Stimulated activated CD4-positive, alpha-beta T cell treated with anti-CD3 and anti-CD28 coated beads, Interleukin-15, amount 100 ng/mL, for 1 hour (primary cell): ENCODE measurements at places on chromosomes 3 and 15.

- DNase-seq = no peak
These were observed 498.6 kb downstream of the NAALADL2 start for GRCh38 chr3:175357758-175358157.

DNA sequence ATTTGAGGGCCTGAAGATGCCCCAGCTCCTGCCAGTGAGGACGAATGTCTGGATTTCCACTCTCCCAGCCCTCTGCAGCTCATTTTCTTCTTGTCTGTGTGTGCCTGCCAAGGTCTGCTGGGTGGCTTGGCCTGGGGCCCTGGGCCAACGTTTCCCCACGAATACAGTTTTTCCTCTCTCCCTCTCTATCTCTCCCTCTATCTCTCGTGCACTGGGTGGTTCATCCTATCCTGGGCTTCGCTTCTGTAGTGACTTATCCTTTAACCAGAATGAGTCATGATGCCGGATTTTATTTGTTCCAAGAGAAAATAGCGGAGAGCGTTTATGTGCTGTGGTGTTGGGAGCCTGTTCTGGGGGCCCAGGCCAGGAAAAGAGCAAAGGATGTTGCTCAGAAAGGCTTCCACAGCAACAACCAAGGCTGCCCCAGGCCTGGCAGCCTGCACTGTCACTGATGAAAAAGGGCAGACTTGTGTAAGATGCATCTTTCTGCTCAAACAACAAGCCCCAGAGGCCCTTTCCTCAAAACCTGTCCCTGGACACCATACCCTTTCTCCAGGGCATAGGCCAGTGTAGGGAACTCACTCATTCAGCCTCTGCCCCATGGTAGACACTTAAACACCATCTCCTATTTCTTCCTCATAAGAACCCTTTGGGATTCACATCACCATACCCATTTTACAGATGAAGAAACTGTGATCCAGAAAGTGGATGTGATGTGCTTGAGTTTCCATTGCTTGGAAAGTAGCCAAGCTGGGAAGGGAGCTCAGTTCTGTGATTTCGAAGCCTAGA, 47.3 kb downstream of the ITGA11 start:
- no peak for DNase-seq

DNA sequence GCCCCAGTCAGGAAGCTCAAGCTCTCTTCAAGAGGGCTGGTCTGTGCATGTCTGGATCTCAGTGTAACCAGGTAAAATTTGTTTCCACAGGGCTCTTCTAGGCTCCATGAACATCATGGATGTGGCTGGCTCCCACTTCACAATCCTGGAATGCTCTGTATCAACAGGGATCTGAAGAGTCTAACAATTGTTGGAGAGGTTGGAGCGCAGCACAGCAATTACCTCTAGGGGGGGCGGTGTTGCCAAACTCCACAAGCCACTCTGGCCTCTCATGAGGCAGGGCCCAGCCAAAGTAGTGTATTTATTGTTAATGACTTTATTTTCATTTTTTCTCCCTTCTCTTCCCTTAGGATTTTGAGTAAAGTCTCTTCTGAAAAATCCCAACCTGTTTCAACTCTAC, 6.1 kb upstream of the EIF2B5 start:
- DNase-seq = no peak

- DNase-seq = no peak
These were observed 397.7 kb upstream of the LMCD1 start for GRCh38 chr3:8103954-8104353.

GRCh38 chr15:35019404-35020327, 31.6 kb upstream of the ZNF770 start:
- no peak for DNase-seq

GRCh38 chr3:39180183-39180545, 12.2 kb downstream of the XIRP1 start:
- DNase-seq = no peak

DNA sequence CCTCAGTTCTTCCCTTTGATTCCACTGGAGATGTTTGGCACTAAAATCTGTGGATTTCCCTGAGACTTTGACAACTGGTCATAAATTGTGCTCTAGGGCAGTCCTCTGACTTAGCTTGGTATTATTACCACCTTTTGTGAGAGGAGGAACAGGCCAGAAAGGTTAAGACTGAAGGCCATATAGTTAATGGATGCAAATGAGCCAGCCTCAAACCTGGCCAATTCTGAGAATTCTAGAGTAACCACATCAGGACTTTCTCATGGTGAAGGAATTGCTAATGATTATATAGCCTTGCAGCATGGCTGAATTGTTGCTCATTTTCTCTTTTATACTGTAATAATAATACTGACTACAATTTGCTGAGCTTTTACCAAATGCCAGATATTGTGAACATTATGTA, 162.5 kb downstream of the CADPS start:
- DNase-seq = no peak

DNA sequence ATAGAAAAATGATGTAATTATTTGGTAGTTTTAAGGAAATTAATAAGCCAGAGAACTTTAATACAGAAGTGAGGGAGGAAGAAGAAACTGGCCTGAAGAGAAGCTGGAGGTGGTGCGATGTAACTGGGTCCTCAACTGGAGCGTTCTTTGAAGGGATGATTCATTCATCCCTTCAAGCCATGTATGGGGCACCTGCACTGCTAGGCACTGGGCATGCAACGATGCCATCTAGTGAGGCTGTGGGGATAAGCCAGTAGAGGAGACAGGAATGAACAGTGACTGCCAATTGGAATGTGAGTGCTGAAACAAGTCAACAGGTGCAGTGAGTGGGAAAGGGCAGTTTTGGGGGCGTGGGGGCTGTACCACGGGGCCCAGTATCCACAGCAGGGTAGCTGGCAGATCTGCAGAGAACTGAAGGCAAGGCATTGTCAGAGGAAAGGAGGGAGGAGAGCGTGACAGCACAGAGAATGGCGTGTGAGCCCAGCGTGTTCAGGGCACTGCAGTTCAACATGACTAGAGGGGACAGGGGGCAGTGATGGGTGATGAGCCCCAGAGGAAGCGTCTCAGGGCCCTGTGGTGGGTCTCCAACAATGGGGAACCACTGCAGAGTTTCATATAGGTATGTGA, 3.8 kb upstream of the KIF23 start:
- DNase-seq = no peak

DNA sequence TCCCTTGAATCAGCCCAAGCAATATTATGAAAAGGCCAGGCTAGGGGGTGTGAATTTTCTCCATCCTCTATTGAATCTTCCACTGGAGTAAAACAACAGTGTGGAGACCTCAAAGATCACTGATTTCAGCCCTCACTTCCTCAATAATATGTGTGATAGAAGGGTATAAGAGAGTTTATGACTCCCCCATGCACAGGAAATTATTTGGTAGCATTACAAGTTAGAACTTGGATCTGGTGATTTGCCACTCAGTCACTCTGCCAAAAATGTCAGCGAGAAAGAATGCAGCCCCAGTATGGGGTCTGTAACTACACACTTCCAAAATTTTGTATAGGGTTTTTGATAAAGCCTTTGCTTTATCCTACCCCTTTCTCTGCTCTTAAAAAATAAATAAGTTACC, 81.0 kb upstream of the KCNMB2 start:
- DNase-seq = no peak

- no peak for DNase-seq
These were observed 26.7 kb downstream of the TKT start for GRCh38 chr3:53229171-53229570.

DNA sequence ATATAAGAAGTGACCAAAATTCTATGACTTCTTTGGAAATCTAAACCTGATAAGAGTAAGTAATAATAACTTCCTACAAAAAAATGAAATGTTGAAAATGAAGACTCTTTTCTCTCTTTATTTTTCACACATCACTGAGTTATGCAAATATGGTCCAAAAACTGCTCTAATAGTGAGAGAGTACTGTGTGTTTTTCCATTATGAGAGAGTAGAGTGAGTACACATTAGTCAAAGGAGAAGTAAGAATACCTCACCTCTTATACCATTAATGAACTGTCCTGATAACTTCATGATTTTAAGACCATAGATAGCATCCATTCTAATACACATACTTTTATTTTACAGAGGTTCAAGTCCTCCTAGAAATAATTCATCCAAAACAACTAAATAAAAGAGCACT, 1310.2 kb downstream of the SI start:
- no peak for DNase-seq

DNA sequence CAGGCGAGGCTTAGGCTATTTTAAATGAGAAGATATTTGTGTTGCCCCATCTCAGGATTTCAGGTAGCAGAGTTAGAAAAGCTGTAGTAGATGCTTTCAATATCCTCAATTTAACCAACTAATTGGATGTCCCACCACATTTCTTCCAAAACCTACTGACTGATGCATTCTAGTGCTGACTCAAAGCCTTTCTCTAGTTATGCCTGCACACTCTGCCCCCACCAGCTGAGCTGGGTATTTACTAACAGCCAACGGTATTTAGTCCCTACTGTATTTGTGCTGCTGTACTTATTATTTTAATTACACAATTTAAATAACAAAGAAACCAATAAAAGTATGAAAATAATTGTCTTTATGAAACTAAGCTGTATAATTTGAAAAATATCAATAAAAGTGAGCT, 139.5 kb downstream of the OSBPL10 start:
- DNase-seq = no peak

DNA sequence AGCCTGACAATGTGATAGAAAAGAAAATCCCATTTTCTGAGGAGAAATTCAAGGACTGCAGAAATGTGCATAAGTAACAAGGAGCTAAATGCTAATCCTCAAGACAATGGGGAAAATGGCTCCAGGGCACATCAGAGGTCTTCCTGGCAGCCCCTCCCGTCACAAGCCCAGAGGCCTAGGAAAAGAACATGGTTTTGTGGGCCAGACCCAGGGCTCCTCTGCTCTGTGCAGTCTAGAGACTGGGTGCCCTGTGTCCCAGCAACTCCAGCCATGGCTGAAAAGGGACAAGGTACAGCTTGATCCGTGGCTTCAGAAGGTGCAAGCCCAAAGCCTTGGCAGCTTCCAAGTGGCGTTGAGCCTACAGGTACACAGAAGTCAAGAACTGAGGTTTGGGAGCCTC, 176.8 kb upstream of the SUCLG2 start:
- DNase-seq = no peak

DNA sequence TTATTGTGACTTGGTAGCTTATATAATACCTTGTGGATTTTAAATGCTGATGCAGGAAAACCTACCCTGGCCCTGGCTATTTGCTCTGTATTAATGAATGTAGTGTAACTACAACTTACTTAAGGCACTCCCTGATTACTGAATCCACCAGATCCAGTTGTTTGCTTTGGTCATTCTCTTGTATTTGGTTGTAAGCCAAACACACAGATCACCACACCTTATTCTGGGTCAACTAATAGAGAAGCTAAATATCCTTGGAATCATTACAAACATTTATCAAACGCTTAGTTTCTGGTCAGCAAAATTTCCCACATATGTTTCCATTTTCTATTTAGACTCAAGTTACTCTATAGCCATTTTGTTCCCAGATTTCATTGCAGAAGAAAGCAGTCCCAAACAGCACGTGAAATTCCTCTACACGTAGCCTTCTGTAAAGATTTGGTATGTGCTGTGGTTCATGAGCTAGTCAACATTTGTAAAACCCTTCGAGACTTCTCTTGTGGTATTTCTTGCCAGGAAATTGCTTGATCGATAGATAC, 322.6 kb downstream of the MEX3B start:
- DNase-seq = no peak

GRCh38 chr3:121835465-121835801, 424 bp downstream of the EAF2 start:
- DNase-seq = no peak

- DNase-seq = no peak
These were observed 15.3 kb downstream of the DPH6 start for GRCh38 chr15:35530698-35531097.

DNA sequence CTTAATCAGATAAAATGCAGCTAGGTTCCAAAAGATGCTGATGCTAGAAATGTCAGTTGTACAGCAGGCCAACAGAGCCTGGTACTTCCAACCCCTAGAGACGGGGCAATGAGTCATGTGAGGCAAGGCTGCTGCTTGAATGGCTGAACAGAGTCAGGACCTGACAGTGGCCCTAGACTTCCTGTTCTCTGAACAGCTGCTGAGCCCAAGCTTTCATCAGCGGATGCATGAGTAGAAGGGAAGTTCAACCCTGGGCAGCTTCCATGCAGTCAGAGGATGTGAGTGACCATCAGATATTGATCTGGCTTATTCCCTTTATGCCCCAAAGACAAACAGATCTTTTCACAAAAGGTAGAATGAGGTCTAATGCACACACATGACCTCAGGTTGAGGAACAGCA, 282.9 kb upstream of the COL8A1 start:
- no peak for DNase-seq

DNA sequence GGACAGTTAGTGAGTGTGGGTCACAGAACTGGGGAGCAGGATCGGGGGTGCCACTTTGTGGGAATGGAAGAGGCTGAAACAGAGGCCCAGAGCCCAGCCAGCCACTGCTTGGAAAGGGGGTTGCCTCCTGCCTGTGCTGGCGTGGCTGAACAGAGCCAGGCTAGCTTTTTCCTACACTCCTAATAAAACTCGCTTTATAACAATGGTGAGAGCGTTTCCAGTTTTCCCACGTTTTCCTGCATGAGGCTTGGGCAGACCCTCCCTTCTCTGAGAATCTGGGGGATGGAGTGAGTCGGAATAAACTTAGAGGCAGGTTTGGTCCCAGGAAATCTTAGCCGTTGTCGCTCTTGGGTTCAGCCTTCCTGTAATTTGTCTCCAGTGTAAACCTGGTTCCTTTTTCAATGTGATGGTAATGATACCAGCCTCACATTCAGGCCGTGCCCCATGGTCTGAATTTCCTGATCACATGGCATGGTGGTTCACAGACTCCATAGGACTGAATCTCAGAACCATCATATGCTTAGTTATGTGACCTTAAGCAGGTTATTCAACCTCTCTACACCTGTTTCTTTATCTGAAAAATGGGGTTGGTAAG, 6.5 kb upstream of the FGD5 start:
- no peak for DNase-seq

- peak; percentile 34 for DNase-seq
These were observed at the start of gene SIDT1 for GRCh38 chr3:113531826-113532697. TSS of gene SIDT1 (plus strand) at chr3:113532555. CDS start at chr3:113533022, 467 bp downstream.

DNA sequence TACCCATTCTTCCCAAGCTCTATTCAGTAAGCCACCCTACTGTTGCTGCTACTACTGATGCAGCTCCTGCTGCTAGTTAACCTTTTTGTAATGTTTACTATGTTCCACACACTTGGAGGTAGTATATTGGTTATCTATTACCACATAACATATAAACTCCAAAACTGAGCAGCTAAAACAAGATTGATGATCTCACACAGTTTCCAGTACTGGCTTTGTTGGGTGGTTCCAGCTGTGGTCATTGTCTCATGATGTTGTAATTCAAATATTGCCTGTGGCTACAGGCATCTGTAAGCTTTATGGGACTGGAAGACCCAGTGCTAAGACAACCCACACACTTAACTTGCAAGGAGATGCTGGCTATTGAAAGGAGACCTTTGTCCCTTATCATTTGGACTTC, 556.2 kb upstream of the SUCLG2 start:
- no peak for DNase-seq

DNA sequence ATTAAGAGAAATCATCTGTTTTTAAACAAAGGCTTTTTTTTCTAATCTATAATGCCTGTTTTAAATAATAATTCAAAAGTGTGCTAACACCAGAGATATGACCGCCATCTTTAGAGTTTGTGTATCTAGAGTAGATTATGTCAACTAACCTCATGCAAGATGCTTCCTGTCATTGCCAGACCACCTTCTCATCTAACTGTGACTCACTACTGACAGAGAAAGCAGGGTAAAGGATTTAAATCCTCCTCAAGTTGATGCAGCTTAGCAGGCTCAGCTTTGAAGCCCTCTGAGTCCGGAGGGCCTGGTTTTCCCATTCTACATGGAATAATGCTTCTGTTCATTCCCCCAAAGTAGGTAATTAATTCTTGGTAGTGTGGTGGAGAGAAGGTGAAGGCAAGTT, 108.5 kb downstream of the ECT2 start:
- no peak for DNase-seq
